ENCODE measurements at places on chromosomes 3 and 15. TPM values are rescaled to one million over a fixed set of nuclear protein-coding genes. Genes with fewer than 3 reads are reported as not detected.

DNA sequence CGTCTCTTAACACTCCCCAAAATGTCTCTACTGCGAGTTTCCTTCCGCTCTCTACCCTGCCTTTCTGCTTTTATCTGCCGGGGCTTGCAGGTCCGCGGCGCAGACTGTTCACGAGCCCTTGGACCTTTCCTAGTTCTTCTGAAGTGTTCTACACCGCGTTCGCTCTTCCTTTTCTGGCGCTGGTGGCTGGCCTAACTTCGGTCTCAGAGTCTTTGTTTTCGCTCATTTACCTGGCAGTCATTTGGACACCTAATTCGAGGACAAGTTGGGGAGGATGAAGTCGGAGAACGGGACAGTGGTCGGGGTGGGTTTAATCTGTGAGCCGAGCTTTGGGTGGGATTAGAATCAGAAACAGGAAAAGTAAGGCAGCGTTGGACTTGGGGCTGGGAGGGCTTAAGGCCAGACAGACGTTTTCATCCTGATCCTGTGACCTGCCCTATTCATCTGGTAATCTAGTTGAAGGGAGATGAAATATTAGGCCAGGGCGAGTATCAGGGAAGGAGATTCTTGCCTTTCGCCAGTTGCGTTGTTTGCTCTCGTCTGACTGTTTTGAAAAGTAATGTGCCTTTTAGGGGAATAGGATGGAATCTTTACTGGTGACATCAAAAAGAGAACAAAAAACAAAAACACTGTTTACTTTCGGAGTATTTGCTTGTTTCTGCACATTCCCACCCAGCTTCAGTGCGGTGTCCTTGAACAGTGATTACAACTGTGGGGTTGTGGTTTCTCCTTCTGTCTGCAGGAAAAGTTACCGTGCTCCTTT lies 1.8 kb downstream of the DIPK2A start:
- DNase-seq: peak; percentile 57

DNA sequence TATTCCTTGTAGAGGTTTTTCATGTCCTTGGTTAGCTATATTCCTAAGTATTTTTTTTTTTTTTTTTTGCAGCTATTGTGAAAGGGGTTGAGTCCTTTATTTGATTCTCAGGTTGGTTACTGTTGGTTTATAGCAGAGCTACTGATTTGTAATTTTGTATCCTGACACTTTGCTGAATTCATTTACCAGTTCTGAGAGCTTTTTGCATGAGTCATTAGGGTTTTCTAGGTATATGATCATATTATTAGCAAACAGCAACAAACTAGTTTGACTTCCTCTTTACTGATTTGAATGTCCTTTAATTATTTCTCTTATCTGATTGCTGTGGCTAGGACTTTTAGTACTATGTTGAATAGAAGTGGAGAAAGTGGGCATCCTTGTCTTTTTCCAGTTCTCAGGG lies 737.4 kb downstream of the ZNF385D start:
- no peak for DNase-seq

DNA sequence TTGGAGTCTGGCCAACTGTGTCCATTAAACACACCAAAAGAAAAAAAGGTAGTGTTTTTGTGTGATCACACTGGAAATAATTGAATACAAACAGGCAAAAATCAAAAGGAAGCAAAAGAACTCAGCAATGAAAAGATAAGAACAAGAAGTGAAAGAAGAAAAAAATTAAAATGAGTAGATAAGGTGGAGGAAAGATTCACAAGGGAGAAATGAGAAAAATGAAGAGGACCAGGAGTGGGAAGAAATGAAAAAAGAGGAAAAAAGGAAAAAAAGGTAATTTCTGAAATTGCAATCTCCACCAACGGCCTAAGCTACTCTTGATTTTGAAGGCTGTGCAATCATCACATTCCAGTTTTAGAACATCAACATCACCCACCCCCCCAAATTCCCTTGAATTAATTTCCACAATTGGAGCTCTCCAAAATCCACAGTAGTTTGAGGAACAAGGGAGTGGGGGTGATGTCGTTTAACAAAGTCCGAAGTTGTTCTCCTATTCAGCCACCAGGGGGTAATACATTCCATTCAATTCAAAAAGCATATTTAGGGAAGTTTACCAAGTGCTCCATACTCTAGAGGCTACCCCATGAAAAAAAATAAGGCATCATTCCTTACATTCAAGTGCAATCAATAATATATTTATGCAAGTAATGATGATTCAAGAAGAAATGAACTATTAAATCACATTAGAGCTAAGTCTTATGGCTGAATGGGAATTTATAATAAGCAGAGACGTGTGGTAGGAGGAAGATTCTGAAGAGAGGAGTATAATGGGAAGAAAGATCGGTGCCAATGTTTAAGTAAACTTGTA lies 37.4 kb downstream of the ZNF860 start:
- peak; percentile 62 for DNase-seq

DNA sequence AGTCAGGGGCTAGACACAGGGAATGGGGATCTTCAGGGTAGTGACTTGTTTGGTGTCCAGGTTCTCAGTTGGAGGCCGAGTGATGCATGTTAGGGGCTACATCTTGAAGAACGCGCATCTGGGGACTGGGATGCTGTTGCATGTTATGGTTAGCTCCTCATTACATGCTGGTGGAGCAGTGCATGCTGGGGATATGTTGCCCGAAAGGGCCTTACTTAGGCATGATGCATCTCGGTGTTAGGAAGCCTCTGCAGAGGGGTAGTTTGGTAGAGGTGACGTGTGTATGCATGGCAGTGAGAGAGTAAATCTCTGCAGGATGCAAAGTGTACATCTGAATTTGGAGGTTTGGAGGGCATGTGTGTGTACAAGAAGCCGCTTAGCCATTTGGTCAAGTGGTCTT lies 2.4 kb downstream of the EIF4G1 start:
- DNase-seq: peak; percentile 65

DNA sequence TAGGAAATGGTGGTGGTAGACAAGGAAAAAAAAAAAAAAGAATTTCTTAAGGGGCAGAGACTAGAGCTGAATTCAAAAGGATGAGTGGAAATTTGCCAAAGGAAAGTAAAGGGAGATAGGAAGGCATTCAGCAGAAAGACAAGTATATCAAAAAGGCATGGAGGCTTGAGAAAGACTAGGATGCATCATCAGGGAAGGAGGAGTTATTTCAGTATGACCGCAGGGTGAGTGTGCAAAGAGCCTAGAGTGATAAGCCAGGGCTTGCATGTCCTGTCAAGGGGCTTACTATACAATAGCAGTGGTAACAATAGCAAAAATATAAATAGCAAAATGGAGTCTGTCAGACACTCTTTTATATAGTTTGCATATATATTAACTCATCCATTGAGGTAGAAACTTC lies 112.0 kb downstream of the FRMD4B start:
- no peak for DNase-seq

GRCh38 chr15:68637767-68638404 lies 59.1 kb downstream of the CORO2B start:
- DNase-seq: no peak

GRCh38 chr15:66868918-66869317 lies 166.9 kb downstream of the SMAD6 start:
- DNase-seq: no peak

ZNF106 gene
- total RNA-seq: 62.1 TPM

EFCC1 gene
- total RNA-seq: 0.37 TPM

MME gene
- total RNA-seq: not detected

KPNA1 gene
- total RNA-seq: 78.4 TPM

CORO2B gene
- 0.16 TPM for total RNA-seq

Data from activated CD4-positive, alpha-beta T cell treated with anti-CD3 and anti-CD28 coated beads, Interleukin-2, amount 10 ng/mL, durations not matched to agents 24 days and 14 days (primary cell).